Kidney epithelial cell (primary cell): ENCODE measurements at places on chromosomes 6 and 20.

DNA sequence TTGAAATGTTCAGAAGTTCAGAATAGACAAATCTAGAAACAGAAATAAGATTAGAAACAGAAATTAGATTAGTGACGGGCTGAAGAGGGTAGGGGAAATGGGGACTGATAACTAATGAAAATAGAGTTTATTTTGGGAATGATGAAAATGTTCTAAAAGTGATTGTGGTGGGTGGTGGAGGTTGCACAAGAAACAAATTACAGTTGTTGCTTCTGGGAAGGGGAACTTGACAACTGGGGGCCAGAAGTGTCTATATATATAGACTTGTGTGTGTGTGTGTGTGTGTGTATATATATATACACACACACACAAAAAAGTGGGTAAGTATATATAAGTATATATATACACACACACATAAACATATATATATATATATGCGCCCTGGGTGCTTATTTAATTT lies 86.5 kb upstream of the RREB1 start:
- no peak for DNase-seq

DNA sequence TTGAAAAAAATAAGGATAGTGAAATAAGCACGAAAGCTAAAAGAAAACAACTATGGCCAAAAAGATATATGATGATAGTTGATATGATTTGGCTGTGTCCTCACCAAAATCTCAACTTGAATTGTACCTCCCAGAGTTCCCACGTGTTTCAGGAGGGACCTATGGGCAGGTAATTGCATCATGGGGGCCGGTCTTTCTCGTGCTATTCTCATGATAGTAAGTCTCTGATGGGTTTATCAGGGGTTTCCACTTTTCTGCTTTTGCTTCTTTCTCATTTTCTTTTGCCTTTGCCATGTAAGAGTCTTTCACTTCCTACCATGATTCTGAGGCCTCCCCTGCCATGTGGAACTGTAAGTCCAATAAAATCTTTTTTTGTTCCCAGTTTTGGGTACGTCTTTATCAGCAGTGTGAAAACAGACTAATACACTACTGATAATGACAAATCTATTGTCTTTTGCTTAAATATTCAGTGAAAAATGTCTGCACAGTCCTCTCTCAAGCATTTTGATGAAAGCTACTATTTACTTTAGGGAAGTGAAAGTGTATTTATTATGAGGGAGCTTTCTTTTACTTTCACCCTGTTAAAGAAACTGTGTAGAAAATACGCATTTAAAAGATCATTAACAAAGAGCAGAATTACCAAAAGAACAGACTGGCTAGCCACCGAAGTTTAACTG lies 389.1 kb downstream of the HTR1B start:
- no peak for DNase-seq

GRCh38 chr6:71537717-71538116 lies 249.1 kb downstream of the OGFRL1 start:
- no peak for DNase-seq

DNA sequence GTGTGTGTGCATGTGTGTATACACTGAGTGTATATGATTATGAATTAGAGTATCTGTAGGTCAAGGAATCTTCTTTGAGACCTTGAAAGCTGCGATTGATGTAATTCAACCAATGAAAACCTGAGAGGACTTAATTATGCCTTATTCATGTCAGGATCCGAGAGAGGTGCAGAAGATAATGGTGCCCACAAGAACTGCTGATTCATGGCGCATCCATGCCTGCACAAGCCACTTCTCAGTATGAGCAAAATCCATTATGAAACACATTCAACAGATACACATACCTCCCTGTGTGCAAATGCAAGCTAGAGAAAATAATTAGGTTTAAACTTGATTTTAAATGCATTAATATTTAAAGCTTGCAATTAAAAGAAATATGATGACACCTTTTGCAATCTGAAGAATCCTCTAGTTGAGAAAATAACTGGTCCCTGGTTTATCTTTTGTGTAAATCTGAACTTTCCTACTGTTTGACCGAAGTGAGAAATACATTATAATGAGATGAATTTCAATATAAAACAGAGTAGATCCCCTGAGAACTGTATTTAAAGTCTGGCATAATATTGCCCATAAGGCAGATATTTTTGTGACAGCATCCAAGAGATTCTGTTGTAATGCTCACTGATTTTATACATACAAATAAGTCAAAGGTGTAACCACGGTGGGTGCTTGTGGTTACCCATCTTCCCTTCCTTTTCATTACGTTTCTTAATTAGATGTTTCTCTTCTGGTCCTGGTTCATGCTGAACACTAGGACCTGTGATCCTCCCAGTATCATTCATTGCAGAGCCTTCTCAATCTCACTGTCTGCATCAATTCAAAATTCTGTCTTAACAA lies 45.6 kb downstream of the LY86 start:
- no peak for DNase-seq

- no peak for DNase-seq
Measured at GRCh38 chr6:121651420-121651819, 216.0 kb downstream of the GJA1 start.

- peak; percentile 99 for DNase-seq
Measured at GRCh38 chr6:78598966-78599365, 268.4 kb upstream of the IRAK1BP1 start.

DNA sequence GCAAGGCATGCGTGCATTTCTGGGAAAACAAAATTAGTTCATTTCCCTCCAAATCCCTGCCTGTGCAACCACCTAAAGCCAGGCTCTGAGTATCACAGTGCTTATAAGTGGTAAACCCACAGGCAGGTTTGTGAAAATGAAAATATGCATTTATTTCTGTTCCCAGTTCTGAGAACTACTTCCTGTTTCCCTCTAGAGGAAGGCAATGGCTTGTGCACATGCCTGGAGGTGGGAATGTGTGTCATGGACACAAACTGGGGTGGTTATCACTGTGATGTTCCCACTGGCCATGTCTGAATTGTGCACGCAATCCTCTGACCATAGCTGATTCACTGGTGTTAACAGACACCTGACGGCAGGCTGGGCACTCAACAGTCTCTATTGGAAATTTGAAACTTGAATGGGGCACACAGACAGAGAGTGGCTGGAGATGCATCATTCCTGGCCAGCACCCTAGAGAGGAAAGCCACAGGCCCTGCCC lies 26.3 kb downstream of the FAM110A start:
- no peak for DNase-seq

DNA sequence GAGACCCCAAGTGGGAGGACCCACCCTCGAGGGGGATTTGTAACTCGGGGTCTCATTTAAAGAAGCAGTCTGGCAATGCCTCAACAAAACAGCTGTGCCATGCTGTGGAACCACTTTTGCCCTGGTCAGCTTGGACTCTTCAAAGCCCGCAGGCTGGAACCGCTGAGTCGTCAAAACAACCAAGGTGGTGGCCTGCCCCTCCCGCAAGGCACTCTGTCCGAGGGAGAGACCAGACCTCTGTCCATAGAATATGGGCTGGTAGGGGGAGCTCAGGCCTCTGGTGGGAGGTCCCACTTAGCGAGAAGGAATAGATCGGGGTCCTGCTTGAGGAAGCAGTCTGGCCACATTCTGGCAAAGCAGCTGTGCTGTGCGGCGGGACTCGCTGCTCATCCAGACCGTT lies 208.1 kb downstream of the BCKDHB start:
- DNase-seq = no peak

GRCh38 chr6:87407561-87407900 lies 241 bp upstream of the CFAP206 start:
- no peak for DNase-seq

GRCh38 chr6:134882426-134883038 lies 67.4 kb downstream of the ALDH8A1 start:
- DNase-seq = no peak
